SHP77 (cell line): ENCODE measurements at places on chromosomes 13 and 19.

- DNase-seq = no peak
Observed at GRCh38 chr13:85525411-85525810, 273.8 kb downstream of the SLITRK6 start.

DNA sequence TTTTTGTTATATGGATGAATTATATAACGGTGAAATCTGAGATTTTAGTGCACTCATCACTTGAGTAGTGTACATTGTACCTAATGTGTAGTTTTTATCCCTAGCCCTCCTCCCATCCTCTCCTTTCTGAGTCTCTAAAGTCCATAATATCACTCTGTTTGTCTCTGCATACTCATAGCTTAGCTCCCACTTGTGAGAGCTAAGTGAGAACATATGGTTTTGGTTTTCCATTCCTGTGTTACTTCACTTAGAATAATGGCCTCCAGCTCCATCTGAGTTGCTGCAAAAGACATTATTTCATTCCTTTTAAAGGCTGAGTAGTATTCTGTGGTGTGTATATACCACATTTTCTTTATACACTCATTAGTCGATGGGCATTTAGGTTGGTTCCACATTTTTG, 94.0 kb downstream of the SLC10A2 start:
- DNase-seq = no peak

GRCh38 chr19:48806518-48806817, 4.4 kb downstream of the BCAT2 start:
- DNase-seq = peak; percentile 59

- DNase-seq = no peak
Observed at GRCh38 chr13:40245567-40245966, 420.9 kb downstream of the FOXO1 start.

DNA sequence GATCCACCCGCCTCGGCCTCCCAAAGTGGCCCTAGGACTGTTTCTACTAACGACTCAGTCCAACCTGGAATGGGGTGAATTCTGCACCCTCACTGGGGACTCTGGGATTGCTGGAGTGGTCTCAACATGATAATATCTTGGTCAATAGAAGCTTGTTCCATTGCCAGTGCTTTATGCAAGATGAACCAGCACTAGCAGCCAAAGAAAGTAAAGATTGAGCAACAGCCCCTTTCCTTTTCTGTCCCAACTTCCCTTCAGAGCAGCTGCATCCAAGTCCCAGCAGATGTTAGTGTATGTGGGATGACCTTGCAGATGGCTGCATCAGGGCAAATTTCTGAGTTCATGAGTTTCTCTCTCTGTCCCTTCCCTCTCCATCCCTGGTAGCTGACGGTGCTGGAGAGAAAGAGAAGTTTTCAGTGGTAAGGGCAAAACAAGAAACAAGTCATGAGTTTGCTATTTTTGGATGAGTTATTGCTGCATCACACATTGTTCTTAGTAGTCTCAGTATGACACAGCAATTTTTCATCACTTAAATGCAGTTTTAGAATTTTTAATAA, 183.6 kb upstream of the EDNRB start:
- no peak for DNase-seq

DNA sequence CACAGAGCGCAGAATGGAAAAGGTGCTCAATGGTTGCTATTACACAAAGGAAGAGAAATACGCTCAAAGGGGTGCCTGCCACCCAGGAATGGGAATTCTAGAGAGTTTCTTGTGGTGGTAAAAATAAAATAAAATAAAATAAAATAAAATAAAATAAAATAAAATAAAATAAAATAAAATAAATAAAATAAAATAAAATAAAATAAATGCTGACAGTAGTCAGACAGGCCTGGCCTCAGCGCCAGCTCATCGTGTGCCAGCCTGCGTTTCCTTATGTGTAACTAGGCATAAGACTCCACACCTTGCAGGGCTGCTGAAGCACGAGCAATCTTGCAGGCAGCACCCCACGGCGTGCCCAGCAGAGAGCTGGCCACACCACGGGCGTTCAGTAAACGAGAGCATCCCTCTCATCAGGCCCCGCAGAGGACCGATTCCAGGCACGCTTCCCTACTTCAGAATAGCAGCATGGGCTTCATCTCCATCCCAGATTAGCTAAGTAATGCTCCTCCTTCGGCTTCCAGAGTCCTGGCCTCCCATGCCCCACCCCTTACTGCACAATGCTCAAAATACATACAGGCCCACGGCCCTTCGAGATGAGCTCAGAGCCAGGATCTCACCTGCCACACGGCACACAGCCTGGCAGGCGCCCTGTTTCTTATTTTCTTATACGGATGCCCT, 5.6 kb downstream of the NAPA start:
- DNase-seq = no peak

DNA sequence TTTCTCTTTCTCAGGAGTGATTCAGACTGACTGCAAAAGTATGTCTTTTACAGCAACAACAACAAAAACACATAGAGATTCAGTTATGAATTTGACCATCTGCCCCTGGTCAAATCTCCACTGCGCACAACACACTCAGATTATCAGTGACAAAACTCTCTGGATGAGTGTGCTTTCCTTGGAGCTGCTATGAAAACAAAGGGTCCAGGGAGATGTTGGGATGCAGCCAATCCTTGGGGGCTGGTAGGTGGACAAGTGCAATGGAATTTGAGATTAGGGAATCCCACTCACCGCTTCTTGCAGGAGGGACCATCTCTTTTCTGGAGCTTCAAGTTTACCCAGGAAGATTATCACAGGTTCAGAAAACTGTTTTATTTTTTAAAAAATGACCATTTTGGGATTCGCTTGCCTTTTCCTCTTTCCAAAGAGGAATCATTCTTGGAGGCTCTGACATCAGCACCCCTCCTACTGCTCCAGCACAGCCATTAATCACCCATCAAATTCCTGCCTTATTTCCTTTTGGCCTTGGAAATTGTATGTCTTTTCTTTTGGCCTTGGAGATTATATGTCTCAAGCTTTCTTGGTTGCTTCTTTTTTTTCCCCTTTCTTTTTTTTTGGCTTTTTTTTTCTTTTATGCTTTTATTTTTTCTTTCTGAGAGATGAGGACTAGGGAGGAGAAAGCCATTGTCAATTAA, 311.8 kb downstream of the TSHZ3 start:
- no peak for DNase-seq

GRCh38 chr13:24264976-24265375, 44.4 kb upstream of the C1QTNF9 start:
- no peak for DNase-seq

- DNase-seq = peak; percentile 76
Observed at GRCh38 chr19:18280247-18281081, 958 bp downstream of the JUND start.

DNA sequence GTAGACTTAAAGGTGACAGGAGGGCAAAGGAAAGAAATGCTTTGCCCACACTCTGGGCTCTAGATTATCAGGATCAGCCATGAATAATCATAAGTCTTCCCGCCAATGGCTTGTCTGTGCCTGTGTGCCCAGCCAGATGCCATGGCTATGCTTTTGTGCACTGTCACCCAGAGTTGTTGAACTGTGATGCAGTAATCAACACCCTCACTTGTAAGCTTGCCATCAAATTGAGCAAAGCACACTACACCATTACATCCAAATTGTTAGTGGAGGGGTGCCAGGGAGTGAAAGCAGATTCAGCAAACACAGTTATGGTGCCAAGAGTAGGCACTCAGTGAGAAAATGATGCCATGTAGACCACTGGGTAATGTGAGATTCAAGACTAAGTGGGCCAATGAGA, 845.3 kb upstream of the MIR17HG start:
- no peak for DNase-seq

DNA sequence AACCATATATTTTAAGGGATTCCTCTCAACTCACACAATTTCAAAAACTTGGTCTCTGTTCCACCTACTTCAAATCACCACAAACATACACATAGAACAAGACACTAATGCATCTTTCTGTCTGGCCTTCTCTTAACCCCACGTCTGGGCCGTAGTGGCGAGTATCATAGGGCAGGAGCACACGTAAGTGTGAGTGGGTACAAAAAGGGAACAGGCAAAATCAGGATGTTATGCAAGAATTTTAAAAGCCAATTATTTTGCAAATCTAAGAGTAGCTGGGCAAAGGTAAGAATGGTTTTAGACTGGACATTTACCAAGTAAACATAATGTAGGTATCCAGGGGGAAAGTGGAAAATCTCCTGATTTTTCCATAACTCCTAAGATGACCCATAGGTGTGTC, 35.1 kb downstream of the MTMR6 start:
- no peak for DNase-seq

DNA sequence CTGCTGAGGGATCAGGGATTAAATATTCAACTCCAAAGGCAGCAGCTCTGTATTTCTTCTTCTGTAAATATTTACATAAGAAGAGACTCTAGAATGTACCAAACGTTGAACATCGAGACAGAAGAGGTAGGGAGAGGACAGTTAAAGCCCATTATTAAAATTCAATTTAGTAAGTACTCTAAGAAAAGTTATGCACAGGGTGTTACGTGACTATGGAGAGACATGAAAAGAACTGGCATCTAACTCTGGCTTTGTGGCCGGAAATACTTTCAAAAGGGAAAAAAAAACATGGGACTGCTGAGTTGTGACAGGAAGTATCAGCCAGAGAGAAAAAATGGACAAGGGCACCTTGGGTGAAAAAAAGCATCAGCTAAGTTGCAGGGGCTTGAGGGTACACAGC, 36.7 kb downstream of the LNX2 start:
- no peak for DNase-seq

DNA sequence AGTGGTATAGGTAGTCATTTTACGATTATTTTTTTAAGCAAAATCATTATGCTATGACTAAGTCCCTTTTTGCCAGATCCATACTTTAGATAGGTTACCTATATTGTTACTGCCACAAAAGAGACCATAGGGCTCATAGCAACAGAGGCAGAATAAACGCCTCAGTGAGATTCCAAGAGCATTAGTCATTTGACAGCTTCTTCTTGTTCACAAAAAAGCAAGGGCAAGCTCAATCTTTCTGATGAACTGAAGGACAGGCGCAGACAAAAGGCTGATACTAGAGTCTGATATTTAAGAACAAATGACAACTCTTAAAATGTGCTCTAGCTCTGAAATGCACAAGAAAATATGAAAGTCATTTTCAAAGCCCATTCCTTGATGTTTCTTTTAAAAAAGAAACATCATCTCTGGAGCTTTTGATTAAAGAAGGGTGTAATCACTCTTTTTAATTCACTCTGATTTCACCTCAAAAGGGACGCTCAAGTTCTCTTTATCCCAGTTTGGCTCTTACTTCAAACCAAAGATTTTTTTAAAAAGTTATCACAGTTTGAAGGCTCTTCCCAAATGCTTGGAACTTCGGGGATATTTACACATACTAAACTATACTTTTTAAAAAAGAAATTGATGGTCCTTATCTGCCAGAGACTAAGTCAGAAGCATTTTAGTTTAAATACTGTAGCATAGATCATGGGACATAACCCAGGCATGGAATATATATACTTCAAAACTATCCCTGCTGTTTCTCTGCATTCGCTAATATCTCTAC, 187.2 kb downstream of the EFNB2 start:
- DNase-seq = no peak

DNA sequence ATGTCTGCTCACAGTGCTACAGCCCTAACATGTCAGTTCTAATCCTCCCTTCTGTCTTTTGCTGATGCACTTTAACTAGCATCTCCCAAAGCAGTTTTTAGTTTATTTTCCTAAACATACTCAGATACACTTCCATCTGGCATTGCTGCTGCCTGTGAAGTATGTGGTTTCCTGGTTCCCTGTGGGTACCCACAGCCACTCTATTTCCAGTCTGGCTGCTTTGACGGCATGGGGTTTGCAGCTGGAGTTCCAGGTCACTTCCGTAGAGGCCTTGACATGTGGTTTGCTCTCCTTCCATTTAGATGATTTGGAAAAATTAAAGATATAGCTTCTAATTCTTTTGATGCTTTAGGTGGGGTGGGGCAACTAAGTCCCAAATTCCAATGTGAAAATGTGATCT, 375.5 kb downstream of the PCDH20 start:
- no peak for DNase-seq

- no peak for DNase-seq
Observed at GRCh38 chr19:35959968-35960320, 23.8 kb downstream of the LRFN3 start.

- no peak for DNase-seq
Observed at GRCh38 chr13:40595693-40596092, 70.7 kb downstream of the FOXO1 start.

GRCh38 chr13:58579468-58579867, 947.9 kb downstream of the PCDH17 start:
- DNase-seq = no peak

DNA sequence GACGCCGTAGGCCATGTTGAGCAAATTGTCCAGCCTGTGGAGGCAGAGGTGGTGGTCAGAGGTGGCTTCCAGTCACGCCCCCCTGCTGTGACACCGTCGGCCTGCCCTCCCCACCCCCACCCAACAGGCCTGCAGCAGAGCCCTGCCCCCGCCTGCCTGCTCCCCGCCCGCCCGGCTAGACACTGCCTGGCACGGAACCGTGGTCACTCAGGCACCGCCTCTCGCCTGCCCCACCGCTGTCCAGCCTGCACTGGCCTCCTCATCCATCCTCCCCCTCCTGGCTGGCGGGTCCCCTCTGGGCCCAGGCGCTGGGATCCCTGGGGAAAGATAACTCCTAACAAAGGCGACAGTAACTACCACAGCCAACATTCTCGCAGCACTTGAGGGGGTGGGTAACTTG, 21.7 kb downstream of the PRKCSH start:
- DNase-seq = no peak

DNA sequence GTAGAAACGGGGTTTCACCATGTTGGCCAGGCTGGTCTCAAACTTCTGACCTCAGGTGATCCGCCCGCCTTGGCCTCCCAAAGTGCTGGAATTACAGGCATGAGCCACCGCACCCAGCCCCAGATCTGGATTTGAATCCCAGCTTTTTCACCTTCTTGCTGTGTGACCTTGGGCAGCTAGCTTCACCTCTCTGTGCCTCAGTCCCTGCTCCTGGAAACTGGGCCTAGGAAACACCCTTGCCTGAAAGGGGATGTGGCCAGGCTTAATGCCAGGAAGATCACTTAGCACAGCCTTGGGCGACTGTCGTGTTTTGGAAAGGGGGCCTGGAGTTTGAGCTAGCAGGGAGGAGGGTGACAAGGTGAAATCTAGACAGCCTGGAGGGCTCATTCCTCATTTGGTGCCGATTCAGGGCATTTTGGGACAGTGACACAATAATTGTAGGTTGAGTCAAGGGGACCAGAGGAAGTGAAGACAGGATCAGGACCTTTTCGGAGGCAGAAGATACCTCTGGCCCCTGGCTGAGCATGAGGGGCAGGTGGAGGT, 1.8 kb downstream of the PGPEP1 start:
- no peak for DNase-seq

- DNase-seq = no peak
Observed at GRCh38 chr19:6213266-6213595, 66.5 kb downstream of the MLLT1 start.

- no peak for DNase-seq
Observed at GRCh38 chr13:109246001-109246400, 540.4 kb downstream of the IRS2 start.
